Stomach (tissue), 19 donors: ENCODE measurements at places on chromosomes 5 and 9. TPM values are rescaled to one million over a fixed set of nuclear protein-coding genes. Genes with fewer than 3 reads are reported as not detected.

The OTP gene
- polyA plus RNA-seq, result not detected

The LCN9 gene
- not detected for polyA plus RNA-seq

The IRX4 gene
- polyA plus RNA-seq, result not detected

The BHMT gene
- 3.4 TPM for polyA plus RNA-seq

The SGCD gene
- polyA plus RNA-seq, result 1.0 TPM

The NR6A1 gene
- polyA plus RNA-seq, result 0.44 TPM

The PCDHA9 gene
- not detected for polyA plus RNA-seq

The SPDL1 gene
- 5.4 TPM for polyA plus RNA-seq

DNA sequence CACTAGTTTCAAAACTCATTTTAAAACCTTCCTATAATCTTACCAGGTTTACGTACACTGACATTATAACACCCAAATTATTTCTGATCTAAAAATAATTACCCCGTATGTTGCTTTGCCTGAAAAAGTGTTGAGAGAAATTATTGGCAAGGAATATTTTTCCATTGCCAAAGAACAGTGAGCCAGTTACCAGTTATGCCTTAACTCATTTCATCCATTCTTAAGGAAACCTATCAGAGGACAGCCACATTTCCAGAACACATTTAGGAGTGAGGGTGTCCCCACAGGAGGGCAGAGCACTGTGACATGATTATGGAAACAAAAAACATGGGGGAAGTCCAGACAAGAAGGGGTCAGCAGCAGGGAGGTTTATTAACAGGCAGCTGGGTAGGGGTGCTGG is 52.2 kb downstream of the GABBR2 start:
- no peak for DNase-seq

- DNase-seq, result no peak
Measured at GRCh38 chr5:32475334-32476097, 31.0 kb upstream of the ZFR start.

DNA sequence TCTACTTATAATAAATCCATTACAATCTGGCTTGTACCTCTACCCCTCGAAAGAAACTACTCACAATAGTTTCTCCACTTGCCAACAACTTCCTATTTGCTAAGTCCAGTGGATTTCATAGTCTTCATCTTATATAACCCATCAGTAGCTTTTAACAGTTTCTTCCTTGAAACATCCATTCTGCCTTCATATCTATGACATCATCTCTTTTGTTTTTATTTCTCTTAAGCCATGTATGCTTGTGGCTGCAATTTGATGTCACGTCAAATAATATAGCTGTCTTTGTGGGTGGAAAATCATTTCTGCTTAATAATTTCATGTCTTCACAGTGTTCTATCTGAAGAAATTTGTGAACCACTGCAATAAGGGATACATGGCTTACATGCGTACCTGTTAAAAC is 77.5 kb upstream of the GRHPR start:
- DNase-seq, result no peak

DNA sequence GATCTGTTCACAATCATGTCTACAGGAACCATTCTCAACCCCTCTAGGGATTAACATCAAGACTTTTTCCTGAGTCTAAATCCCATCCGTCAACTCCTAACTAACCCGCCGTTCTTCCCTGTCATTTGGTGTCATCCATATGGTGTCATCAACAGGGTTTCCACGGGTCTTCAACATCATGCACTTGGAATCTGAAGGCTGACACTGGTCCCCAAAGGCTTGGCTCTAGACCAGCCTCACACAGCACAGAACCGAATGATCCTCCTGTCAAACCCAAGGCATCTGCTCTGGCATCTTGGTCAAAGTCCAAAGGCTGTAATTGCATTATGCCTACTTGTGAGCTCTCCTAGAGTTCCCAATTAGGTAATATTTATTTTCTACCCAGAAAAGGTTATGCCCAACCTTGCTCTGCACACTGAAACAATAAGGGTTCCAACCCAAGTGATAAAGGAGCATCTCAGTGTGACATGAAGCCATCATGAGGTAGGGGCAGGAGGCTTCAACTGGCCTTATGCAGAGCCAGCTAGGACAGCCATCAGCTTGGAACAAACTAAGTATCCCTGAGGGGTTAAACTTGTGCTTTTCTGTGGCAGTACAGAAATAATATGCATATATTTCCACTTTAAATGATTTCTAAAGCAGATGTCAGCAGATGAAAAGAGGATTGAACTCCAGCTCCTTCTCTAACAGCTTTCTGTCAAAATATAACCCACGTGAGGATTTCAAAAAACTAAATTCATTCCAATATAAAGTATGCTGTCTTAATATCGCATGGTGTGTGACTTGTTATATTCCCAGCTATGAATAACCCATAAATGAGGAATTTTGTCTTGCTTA is 13.9 kb downstream of the ENC1 start:
- DNase-seq, result no peak

GRCh38 chr9:110911659-110912418 is 126.4 kb downstream of the LPAR1 start:
- no peak for DNase-seq

- DNase-seq, result no peak
Measured at GRCh38 chr5:150300496-150301169, 2.1 kb downstream of the ARSI start.

GRCh38 chr9:131226226-131226625 is 50.1 kb downstream of the FAM78A start:
- DNase-seq, result no peak

DNA sequence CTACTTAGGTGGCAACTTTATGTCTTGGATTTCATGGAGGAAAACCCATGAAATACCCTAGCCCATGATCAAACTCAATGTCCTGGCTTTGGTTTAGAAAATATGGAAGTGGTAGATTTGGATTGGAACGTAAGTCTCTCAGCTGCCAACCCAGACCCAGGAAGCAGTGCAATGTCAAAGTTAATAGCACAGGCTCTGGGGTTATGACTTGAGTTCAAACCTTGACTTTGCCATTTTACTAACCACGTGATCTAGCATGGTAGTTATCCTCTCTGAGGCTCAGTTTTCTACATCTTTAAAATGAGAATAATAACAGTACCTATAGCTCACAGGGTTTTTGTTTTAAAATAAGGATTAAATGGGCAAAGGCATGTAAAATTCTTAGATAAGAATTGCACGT is 13.8 kb downstream of the FYB1 start:
- DNase-seq, result no peak

GRCh38 chr9:34546834-34547827 is 24.3 kb upstream of the ENHO start:
- peak; percentile 82 for DNase-seq
